A375 (cell line): ENCODE measurements at places on chromosomes 4 and X. TPM values are rescaled to one million over a fixed set of nuclear protein-coding genes. Genes with fewer than 3 reads are reported as not detected.

The HS6ST2 gene
- total RNA-seq = 14.9 and 17.4 TPM in 2 replicates

The UBE2D3 gene
- total RNA-seq = 314 and 359 TPM in 2 replicates

The MAGEA4 gene
- total RNA-seq = 922 and 926 TPM in 2 replicates

The CFP gene
- 0.58 and 1.1 TPM in 2 replicates for total RNA-seq

The KCND1 gene
- total RNA-seq = 0.30 and 0.96 TPM in 2 replicates

The HTN3 gene
- total RNA-seq = not detected in 2 replicates

The BEX1 gene
- 0.53 and 5.4 TPM in 2 replicates for total RNA-seq

The AWAT2 gene
- total RNA-seq = not detected in 2 replicates

The SPOCK3 gene
- 1.4 and 2.2 TPM in 2 replicates for total RNA-seq

The MAGEC2 gene
- total RNA-seq = 108 and 111 TPM in 2 replicates

The GNPDA2 gene
- total RNA-seq = 21.1 and 21.6 TPM in 2 replicates

The NCBP2L gene
- total RNA-seq = not detected in 2 replicates

The SATL1 gene
- total RNA-seq = not detected in 2 replicates

The IL13RA1 gene
- total RNA-seq = 9.0 and 12.7 TPM in 2 replicates

The P2RY8 gene
- not detected in 2 replicates for total RNA-seq

The HPGDS gene
- not detected in 2 replicates for total RNA-seq

The SCML2 gene
- 5.2 and 5.7 TPM in 2 replicates for total RNA-seq

The SPANXC gene
- 8.1 and 11.7 TPM in 2 replicates for total RNA-seq

The SPACA5 gene
- total RNA-seq = not detected in 2 replicates

The PNCK gene
- total RNA-seq = 0.61 and 2.5 TPM in 2 replicates

The UGDH gene
- total RNA-seq = 23.6 and 36.9 TPM in 2 replicates

The CNKSR2 gene
- 17.6 and 21.5 TPM in 2 replicates for total RNA-seq

The LPAR4 gene
- 0.27 and 0.41 TPM in 2 replicates for total RNA-seq

The NSUN7 gene
- not detected in 2 replicates for total RNA-seq

The CAMK2D gene
- 34.2 and 44.4 TPM in 2 replicates for total RNA-seq
